ENCODE measurements at places on chromosomes 7 and 10.

DNA sequence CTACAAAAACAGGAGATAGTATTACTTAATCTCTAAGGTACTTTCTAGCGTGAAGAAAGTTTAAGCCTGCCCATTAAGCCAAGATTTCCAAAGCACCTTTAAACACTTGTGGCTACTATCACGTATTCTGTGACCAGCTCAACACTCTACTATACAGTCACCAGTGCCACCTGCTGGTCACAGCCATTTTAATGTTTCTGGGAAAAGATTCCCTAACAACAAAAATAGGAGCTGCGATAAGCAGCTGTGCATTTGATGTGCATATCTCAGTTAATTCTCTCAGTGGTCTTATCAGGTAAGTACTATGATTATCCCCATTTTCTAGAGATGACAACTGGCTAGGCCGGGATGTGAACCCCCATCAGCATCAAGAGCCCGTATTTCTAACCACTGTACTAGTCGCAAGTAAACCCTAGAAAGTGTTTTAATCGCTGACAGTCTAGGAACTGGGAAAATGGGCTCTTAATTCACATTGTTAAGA, 860 bp downstream of the SEC31B start:
- H3K4me1 ChIP-seq: peaks cover 16% of the 10 kb centered on the region
- peaks cover 12% of the 10 kb centered on the region for H3K27me3 ChIP-seq
- no peak for DNase-seq
- no peak overlapping the region for H3K27ac ChIP-seq
- peak overlapping the region; percentile 49 for H3K4me3 ChIP-seq
- H3K36me3 ChIP-seq: peaks cover 37% of the 10 kb centered on the region

DNA sequence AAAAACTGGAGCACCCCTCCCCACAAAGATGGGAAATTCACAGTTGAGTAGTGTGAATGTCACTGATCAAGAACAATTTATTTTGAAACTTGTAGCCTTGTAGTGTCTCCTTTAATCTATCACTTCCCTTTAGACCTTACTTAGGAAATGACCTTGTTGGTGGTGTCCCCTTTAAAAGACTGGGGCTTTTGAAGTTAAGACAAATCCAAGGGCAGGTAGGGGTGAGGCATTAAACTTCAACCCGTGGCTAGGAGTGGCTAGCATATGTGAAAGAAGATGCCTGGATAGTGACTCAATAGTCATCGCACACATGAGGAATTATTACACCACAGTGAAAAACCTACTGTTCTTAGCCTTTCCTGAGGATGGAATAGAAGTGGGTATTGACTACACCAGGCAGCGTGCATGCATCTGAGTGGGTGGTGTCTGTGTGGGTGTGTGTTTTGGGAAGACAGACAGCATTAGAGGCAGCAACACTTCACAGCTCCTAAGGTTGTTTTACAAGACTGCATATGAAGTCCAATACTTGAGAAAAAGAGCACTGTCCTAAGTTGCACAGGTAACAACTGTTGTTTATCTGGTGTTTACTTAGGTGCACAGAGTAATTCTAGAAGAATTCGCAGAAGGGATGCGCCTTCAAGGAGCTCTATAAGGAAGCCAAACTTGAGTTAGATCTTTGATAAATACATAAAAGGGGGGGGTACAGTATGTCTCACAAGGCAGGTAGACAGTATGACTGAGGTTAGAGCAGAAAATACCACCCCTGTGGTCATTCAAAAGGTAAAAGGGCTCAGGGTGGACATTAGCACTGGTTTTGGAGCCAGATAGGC, 32.9 kb downstream of the ABLIM1 start:
- H3K27ac ChIP-seq: peak overlapping the region; percentile 63
- H3K36me3 ChIP-seq: no peaks in the 10 kb centered on the region
- H3K4me3 ChIP-seq: no peak overlapping the region
- peaks cover 61% of the 10 kb centered on the region for H3K4me1 ChIP-seq
- no peak for DNase-seq

GRCh38 chr10:112637901-112638300, 190.9 kb downstream of the VTI1A start:
- DNase-seq: no peak
- no peaks in the 10 kb centered on the region for H3K4me1 ChIP-seq
- H3K4me3 ChIP-seq: no peak overlapping the region
- H3K27me3 ChIP-seq: no peaks in the 10 kb centered on the region

- no peak overlapping the region for H3K27ac ChIP-seq
- H3K4me1 ChIP-seq: peaks cover 5% of the 10 kb centered on the region
- no peak overlapping the region for H3K4me3 ChIP-seq
- H3K36me3 ChIP-seq: peaks cover 39% of the 10 kb centered on the region
Measured at GRCh38 chr10:70828923-70829322, 13.2 kb downstream of the SGPL1 start.

DNA sequence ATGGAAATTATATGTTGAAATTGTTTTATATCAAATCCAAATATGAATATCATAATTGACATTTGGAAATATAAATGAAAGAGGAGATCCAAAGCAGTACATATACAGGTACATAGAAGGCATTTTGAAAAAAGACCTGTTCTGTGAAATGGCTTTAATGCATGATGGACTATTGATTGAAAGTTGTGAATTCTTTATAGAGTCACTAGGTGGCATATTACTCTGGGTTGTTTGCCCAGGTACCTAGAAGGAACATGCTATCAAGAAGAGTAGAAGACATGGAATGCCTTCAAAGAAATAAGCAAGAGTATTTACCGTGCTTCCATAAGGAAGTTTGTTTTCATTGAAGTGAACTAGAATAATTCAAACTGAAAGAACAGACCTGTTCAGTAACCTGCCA, 160.0 kb upstream of the ANK3 start:
- H3K27me3 ChIP-seq: no peaks in the 10 kb centered on the region
- DNase-seq: no peak
- H3K4me3 ChIP-seq: no peak overlapping the region
- no peak overlapping the region for H3K27ac ChIP-seq
- H3K36me3 ChIP-seq: no peaks in the 10 kb centered on the region

DNA sequence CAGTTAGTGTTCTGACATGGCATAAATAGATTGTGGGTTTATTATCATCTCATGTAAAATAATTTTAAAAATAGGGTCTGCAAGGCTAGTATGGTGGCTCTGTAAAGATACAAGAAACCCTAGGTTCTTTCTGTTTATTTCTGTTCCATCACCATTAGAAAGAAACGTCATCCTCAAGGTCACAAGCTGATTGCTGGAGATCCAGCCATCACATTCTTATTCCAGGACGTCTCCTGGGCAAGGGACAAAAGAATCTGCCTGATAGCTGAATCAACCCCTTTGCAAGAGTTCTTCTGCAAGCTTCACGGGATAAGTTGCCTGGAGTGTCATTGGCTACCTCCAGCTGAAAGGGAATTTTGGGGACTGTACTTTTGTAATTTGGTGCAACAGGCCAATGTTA, 184.4 kb downstream of the CAMK1D start:
- no peak overlapping the region for H3K4me3 ChIP-seq
- no peaks in the 10 kb centered on the region for H3K36me3 ChIP-seq
- peaks cover 5% of the 10 kb centered on the region for H3K4me1 ChIP-seq
- no peak overlapping the region for H3K27ac ChIP-seq

DNA sequence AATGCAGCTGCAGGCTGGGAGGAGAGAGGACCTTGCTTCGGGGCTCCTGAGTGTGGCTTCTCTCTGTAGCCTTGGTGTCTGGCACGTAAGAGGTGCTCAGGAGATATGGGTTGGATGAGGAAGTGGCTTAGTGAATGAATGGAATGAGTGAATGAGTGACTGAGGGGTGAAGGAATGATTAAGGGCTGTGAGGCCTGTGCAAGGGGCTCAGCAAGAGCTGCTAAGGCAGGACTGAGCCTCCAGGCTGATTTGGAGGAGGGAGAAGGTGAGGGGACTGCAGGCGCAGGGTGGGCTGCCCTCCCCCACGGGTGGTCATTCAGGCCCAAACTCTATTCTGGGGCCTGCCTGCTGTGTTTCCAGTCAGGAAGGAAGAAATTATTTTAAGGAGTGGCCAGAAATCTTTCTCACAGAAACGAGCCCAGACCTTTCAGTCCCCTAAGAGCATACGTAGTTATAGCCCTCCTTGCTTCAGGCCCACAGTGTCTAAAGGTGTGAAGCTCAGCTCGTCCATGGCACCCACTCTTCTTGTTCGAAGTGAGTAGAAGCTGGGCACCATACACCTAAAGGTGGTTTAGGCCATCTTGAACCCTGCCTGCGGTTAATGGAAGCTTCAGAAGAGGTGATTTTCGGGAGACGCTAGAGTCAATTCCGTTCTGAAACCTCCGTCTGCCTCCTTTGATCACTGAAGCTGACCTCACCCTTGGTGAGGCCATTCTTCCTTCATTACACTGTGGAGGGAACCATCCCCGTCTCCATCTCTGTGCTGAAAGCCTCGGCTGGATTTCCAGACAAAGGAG, 49.5 kb upstream of the SAMD8 start:
- no peaks in the 10 kb centered on the region for H3K36me3 ChIP-seq
- H3K27ac ChIP-seq: peak overlapping the region; percentile 36
- H3K27me3 ChIP-seq: no peaks in the 10 kb centered on the region
- no peaks in the 10 kb centered on the region for H3K4me1 ChIP-seq
- no peak overlapping the region for H3K4me3 ChIP-seq

- no peak overlapping the region for H3K27ac ChIP-seq
- H3K36me3 ChIP-seq: no peaks in the 10 kb centered on the region
- no peak overlapping the region for H3K4me3 ChIP-seq
- DNase-seq: no peak
Measured at GRCh38 chr7:73773700-73774517, 3.8 kb upstream of the CLDN3 start.

DNA sequence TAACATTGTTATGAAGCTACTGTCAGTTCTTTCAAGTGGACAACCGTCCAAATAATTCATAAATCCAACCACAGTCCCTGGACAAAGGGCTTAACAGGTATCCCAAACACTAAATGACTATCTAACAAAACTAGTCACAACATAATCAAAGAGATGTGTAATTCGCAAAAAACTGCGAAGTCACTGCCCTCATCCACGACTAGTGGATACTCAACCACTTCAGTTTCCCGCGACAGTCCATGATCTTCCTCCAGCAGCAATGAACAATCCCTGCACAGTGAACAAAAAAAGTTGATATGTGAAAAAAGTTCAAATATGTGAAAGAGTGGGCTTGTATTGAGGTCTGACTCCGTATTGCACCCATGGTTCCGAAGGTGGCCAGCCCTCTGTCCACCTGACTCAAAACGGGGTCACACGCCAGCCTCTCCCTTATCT, 287 bp downstream of the DCLRE1A start:
- H3K36me3 ChIP-seq: no peaks in the 10 kb centered on the region
- peak; percentile 1 for DNase-seq
- H3K4me3 ChIP-seq: peak overlapping the region; percentile 87
- no peaks in the 10 kb centered on the region for H3K27me3 ChIP-seq
- peaks cover 15% of the 10 kb centered on the region for H3K4me1 ChIP-seq
- H3K27ac ChIP-seq: peak overlapping the region; percentile 92

DNA sequence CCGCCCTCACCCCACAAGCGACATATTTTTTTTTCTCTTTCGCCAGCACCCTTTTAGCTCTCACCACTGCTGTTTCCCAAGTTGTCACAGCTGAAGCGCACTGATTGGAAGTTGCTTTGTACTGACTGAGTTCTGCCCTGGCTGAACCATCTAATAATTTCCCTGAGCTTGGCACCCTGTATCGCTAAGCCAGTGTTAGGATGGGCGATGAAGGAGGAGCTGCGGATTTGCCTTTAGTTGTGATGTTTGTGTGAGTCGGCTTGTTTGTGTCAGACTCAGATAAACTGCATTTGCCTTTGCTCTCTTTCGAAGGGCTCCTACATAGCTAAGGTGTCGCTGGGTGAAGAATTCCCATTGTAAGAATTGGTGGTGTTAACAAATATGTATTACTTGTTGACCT, 1.3 kb upstream of the ATXN7L1 start:
- DNase-seq: no peak
- H3K36me3 ChIP-seq: peaks cover 6% of the 10 kb centered on the region

DNA sequence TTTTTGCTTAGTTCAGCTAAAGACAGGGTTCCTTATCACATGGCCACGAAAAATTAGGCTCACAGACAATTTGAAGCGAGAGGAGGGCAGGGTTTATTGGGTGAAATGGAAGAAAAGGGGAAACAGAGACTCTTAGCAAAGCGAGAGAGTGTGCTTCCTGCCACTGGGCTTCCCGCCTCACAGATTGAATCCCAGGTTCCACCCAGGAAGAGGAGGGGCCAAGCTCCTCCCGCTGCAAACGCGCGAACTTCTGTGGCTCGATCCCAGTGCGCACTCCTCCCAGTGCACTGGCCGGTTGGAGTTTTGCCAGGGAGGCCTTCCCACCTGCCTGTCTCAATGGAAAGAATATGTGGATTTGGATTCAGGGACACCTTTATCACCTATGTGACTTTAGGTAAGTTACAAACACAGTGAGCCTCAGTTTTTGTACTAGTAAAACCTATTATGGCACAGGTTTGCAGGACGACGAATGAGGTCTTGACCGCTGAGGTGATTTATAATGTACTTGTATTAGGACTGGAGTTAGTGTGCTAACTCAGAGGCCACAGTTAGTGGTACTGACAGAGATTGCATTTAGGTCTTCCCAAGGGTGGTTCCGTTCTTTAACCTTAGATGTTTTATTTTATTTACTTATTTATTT, 48.5 kb upstream of the SP8 start:
- DNase-seq: no peak
- no peak overlapping the region for H3K4me3 ChIP-seq
- no peaks in the 10 kb centered on the region for H3K36me3 ChIP-seq

GRCh38 chr7:26105236-26105635, 46.8 kb upstream of the NFE2L3 start:
- DNase-seq: no peak
- H3K27me3 ChIP-seq: no peaks in the 10 kb centered on the region
- no peak overlapping the region for H3K4me3 ChIP-seq
- no peaks in the 10 kb centered on the region for H3K4me1 ChIP-seq
- no peaks in the 10 kb centered on the region for H3K36me3 ChIP-seq

GRCh38 chr10:96765406-96766240, 45.3 kb upstream of the PIK3AP1 start:
- H3K27ac ChIP-seq: no peak overlapping the region
- H3K4me1 ChIP-seq: no peaks in the 10 kb centered on the region
- no peak overlapping the region for H3K4me3 ChIP-seq

DNA sequence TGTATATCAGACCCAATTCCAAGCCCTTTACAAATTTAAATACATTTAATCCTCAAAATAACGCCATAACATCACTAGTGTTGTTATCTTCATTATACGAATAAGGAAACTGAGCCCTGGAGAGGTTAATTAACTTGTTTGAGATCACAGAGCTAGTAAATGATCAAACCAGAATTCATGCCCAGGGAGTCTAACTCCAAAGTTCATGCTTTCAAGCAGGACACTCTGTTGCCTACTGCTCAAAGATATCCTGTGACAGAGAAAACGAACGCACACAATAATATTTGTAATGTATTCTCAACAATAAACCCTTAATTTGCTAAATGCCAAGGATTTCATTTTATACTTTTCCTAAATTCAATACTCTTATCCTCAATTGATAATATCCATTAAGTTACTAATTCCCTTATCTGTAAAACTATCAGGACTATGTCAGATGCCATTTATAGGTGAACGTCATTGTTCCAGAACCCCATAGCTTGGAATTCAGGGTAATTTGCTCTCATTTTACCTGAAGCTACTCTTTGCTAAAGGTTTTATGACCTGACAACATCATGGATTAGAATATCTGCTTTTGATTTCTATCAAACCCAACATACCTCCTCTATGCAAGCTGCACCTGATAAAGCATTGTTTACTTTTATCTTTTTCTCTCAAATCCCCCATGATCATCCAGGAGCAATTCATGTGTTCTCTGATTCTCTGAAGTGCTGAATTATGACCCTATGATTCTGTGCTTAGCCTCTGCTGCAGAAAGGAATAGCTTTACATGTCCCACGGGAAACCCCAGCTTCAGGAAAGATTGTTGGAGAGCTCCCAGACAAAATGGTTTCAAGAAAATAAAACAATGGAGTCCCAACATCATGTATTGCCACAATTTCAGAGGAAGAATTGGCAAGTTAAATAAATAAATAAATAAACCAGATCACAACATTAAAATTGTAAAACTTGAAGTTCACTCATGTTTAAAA, 150.2 kb upstream of the CDK1 start:
- H3K4me1 ChIP-seq: no peaks in the 10 kb centered on the region
- H3K27ac ChIP-seq: no peak overlapping the region
